ENCODE measurements at places on chromosomes 5 and 9.

- no peak for DNase-seq
Observed at GRCh38 chr9:122222791-122223190, 6.0 kb downstream of the LHX6 start.

GRCh38 chr5:9066349-9066748 lies 479.5 kb downstream of the SEMA5A start:
- DNase-seq: no peak

DNA sequence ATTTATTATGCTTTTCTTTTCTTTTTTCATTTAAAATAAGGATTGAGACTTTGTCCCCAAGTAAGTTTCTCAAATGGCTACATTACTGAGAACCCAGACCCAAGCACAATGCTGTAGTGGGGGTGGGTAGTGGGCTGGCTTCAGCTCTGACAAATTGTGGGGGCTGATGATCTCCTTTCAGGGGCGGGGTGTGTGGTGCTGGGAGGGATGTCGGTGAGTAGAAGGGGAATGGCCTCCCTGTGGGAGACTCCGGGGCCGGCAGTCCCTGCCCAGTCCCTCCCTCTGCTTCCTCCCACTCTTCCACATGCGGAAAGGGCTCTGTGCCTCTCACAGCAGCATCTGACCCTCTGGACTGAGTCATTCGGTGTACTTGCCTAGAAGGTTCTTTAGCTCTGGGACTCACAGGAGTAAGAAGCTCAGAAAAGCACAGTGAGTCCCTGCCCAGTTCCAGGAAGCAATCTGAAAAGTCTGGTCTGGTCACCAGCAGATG lies 14.3 kb downstream of the CD180 start:
- peak; percentile 64 for DNase-seq

DNA sequence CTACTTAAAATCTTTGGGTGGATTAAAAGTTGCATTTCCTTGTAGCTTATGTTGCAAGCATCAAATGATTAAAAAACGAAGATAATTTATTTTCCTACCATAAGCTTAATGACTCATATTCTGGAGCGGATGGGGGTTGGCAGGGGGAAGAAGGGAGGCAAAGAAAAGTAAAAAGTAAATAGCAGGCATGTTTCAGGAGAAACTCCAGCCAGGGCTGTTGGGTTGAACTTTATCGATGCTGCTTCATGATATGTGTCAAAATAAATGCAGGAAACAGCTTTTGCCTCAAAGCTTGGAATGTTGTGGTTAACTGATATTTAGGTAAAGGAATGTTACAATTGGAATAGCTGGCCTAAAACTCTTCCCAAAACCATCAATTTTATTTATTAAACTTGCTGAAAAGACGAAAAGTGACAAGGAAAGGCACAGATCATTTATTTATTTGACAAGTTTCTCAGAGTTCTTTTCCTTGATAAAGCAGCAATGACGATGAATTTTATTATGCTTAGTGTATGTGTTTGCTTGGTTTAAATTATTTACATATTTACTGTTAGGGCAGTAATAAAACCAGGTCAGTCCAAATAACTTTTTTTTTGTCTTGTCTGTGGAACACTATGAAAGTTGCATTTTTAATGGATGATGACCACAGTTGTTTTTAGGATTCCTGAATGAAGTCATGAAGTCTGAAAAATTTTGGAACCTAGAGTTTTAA lies 177.9 kb downstream of the PCSK1 start:
- peak; percentile 89 for DNase-seq

DNA sequence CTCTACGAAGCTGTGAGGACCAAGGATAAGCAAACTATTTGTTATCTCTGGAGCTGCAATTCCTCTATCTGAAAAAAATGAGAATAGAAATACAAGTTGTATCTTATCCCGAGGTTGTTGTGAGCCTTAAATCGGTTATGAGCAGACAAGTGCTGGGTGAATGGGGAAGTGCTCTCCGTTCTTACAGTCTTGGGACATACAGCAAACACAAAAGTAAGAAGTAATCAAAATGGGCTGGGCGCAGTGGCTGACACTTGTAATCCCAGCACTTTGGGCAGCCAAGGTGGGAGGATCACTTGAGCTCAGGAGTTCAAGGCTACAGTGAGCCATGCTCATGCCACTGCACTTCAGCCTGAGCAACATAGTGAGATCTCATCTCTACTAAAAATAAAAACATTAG lies 31.7 kb downstream of the ITK start:
- DNase-seq: no peak

- DNase-seq: no peak
Observed at GRCh38 chr5:6572825-6573380, 59.9 kb downstream of the NSUN2 start.

DNA sequence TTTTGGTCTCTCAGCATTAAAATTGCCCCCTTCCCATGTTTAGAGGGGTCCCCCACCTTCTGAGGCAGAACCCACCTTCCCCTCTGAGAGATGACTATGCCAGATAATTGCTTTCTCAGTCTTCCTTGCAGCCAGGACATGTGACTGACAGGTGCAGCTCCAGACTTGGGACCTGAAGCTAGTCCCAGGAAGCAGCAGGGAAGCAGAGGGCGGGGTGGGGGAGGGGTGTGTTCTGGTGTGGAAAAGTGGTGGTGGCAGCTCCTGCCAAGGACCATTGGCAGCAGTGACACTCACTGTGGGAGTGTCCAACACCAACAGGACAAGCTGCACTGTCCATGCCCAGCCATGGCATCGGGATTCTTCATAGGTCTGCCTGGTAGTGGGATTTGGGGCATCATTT lies 2.3 kb downstream of the EIF4E1B start:
- no peak for DNase-seq

GRCh38 chr5:55172051-55172899 lies 702 bp downstream of the CDC20B start:
- DNase-seq: peak; percentile 36

GRCh38 chr9:137086531-137087408 lies at the start of gene MAN1B1:
TSS of gene MAN1B1 (plus strand) at chr9:137086985. CDS start at chr9:137087000, 15 bp downstream.
- peak; percentile 97 for DNase-seq

GRCh38 chr5:140182803-140183367 lies 7.9 kb downstream of the CYSTM1 start:
- DNase-seq: no peak

DNA sequence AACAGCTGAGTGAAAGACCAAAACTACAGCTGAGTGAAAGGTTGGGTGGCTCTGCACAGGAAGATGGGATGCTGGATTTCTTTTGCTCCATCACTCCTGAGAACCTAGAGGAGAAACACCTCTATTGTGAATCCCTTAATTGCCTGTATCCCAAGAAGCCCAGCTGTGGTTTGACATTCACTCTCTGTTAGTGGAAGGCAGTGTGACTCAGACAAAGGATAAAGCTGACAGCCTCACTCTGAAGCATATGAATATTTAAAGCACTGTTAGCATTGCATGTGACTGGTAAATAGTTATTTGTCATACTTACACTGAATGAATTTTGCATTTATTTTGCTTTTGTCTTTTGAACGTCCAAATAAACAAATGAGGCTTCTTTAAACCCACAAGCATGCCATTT lies 367.1 kb upstream of the RIOK2 start:
- DNase-seq: no peak

- DNase-seq: peak; percentile 48
Observed at GRCh38 chr5:94218374-94218773, 400.0 kb downstream of the KIAA0825 start.

DNA sequence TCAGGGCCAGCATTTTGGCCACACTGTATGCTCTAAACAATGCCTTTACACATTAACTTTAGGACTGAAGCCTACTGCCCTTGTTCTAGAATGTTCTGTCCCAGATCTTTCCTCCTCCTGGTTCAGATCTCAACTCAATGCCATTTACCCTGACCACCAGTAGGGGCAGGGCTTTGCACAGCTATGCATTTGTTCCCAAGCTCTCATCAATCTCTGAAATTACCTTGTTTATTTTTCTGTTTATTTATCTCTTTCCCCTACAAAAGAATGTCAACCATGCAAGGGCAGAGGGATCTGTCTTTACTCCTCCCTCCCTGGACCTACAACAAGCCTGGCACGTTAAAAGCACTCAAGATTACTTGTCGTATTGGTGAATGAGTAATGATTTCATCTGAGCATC lies 612.9 kb downstream of the BNC2 start:
- no peak for DNase-seq

DNA sequence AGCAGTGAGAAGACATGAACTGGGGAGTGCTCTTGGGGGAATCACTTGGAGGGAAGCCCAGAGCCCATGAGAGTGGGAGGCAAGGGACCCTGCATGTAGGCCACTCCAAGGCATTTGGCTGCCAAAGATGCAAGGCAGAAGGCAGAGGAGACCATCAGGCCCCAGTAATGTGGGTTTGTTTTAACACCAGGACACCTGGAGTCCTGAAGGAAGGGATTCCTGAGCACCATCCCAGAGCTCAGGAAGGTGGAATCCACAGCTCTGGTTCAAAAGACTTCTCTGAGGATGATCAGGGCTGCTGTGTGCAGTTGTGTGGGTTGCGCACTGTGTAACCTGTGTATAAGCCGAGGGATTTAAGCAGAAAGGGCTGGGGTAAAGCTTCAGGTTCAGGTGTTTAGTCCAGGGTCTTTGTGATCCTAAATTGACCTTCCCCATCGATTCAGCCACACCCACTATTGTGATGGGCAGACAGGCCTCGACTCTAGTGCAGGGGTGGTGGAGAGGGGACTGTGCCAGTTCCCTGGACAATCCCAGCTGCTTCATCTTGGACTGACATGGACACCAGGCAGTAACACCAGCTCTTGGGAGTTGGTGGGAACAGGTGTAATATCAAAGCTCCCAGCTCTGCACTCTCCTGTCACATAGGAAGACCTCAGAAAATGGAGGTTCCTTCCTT lies 11.0 kb downstream of the B4GALT7 start:
- no peak for DNase-seq

DNA sequence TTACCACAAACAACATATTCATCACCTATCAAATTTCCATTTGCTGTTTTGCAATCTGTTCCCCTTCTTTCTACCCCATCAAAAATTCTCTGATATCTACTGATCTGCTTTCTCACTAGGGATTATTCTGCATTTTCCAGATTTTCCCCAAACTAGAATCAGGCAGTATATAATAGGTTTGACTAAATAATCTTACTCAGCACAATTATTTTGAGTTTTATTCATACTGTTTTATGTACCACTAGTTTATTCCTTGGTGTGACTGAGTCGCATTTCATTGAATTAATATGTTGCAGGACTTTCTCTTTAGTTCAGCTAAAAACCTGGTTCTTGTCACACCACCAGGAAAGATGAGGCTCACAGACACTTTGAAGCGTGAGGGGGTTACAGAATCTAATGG lies 131.4 kb downstream of the CYLC2 start:
- no peak for DNase-seq

DNA sequence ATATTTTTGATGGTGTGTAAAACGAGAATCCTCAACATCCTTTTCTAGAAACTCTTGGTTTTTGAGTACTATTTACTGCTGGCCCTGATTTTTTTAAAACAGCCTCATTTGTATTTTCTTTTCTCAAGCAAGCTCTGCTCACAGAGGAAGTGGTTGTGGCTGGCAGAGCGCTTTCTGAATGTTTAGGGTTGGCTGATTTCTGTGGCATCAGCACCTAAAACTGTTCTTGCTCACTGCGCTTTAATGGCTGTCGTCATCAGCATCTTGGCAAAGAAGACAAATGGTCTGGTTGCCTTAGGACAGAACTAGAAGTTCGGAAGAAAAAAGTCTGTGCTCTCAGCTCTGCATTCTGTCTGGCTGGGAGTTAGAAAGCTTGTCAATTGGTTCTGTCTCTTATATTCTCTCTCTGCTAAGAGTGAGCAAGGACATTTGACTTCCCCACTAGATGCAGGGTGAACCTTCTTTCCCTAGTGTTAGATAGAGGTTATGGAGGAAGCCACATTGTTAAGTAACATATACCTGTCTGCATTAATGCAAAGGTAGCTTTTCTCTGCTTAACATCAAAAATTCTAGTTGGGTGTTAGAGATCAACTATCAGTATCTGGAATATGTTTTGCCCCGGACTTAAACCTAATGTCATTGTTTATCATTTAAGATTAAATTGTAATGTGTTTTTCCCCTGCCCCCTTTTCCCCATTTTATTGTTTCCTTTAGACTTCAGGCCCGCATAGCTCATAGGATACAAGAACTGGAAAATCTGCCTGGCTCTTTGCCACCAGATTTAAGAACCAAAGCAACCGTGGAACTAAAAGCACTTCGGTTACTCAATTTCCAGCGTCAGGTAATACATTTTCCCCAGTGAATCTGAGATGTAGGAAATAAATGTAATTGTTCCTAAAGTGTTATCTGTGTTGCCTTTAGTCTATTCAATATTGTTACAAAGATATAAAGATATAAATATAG lies 39.0 kb downstream of the SMARCA2 start:
- no peak for DNase-seq

DNA sequence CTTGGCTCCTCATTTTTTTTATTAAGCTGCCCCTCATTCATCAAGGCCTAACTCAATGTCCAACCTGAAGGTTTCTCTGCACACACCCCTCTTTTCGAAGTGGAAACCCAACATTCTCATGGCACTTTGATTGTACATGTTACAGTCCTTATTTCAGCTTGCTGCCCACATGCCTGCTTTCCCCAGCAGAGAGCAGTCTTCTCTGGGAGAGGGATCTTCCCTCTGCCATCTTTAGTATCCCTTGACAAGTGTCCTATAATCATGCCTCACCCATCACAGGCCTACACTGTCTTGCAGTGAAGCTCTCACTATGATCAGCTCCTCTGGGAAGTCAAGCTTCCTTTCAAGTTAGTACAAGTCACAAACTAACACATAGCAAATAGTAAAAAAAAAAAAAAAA lies 175.1 kb downstream of the ACER2 start:
- DNase-seq: no peak

DNA sequence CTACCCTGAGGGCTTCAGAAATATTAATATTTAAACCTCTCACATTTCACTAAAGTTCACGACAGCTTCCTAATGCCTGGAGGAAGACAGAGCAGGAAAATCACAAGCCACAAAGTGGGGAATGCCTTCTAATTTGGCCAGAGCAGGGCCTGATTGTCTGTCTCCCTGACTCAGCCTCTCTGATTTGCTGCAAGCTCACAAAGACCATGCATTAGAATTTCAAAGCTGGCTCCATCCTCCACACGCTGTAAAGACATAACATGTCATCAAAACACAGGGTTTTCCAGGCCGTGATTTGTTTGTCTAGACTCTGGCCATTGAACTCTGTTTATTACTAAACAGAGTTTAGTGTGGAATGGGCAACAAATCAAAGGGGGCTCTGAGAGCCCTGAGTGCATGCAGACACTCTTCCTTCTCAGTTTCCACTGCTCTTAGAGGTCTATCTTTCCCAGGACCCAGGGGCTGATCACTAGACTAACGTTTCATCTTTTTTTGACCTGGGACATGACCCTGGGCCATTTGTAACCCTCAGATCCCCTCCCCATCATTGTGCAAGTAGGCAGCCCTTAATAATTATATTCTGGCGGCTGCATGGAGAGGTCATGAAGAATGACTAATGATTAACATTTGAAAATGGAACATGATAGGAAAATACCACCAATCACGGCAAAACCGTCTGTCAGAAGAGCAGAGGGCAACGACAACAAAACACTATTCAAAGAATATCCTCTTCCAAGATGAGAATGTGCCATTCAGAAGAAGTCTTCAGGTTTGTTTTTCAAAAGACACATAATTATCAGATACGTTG lies 140.2 kb downstream of the ENC1 start:
- no peak for DNase-seq

GRCh38 chr5:17192191-17192590 lies 25.2 kb upstream of the BASP1 start:
- no peak for DNase-seq

All from AG04450 (cell line).